ENCODE measurements at places on chromosomes 16 and 17.

- no peak for DNase-seq
Measured at GRCh38 chr16:80327740-80328139, 213.1 kb upstream of the DYNLRB2 start.

- no peak for DNase-seq
Measured at GRCh38 chr16:68009157-68009735, 6.5 kb downstream of the DPEP2NB start.

GRCh38 chr16:89506113-89506504 is 2.1 kb upstream of the SPG7 start:
- no peak for DNase-seq

DNA sequence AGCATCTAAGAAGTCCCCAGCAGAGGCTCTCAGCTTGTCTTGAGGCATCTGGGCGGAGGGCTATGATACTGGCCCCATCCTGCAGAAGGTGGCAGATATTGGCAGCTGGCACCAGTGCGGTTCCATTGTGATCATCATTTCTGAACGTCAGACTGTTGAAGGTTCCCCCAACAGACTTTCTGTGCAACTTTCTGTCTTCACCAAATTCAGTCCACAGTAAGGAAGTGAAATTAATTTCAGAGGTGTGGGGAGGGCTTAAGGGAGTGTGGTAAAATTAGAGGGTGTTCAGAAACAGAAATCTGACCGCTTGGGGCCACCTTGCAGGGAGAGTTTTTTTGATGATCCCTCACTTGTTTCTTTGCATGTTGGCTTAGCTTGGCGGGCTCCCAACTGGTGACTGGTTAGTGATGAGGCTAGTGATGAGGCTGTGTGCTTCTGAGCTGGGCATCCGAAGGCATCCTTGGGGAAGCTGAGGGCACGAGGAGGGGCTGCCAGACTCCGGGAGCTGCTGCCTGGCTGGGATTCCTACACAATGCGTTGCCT is at the start of gene CIITA:
CIITA (plus strand) TSS at position 404 of the 543 bp plus-strand sequence; CDS start at position 533, 129 bp downstream.
- no peak for DNase-seq

- no peak for DNase-seq
Measured at GRCh38 chr17:57352665-57353175, 96.4 kb downstream of the MSI2 start.

DNA sequence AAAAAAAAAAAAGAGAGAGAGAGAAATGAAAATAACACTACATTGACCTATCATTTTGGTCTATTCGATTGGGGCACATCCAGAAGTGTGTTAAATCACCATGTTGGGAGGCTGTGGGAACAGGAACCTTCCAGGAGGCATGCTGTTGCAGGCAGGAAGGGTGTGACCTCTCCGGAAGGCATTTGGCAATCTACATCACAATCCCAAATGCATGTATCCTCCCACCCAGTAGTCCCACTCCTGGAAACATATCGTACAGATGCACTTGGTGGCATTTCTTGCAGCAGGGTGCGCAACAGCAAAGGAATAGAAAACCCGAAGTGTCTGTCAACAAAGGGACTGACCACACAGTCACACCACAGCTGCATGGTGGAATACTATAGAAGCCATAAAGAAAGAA is 7.9 kb downstream of the PLLP start:
- DNase-seq: no peak

- DNase-seq: no peak
Measured at GRCh38 chr17:17239832-17240231, 2.9 kb upstream of the FLCN start.

GRCh38 chr17:17435323-17435722 is 41.5 kb upstream of the MED9 start:
- no peak for DNase-seq

- DNase-seq: no peak
Measured at GRCh38 chr17:38911081-38911730, 14.2 kb upstream of the LASP1NB start.

DNA sequence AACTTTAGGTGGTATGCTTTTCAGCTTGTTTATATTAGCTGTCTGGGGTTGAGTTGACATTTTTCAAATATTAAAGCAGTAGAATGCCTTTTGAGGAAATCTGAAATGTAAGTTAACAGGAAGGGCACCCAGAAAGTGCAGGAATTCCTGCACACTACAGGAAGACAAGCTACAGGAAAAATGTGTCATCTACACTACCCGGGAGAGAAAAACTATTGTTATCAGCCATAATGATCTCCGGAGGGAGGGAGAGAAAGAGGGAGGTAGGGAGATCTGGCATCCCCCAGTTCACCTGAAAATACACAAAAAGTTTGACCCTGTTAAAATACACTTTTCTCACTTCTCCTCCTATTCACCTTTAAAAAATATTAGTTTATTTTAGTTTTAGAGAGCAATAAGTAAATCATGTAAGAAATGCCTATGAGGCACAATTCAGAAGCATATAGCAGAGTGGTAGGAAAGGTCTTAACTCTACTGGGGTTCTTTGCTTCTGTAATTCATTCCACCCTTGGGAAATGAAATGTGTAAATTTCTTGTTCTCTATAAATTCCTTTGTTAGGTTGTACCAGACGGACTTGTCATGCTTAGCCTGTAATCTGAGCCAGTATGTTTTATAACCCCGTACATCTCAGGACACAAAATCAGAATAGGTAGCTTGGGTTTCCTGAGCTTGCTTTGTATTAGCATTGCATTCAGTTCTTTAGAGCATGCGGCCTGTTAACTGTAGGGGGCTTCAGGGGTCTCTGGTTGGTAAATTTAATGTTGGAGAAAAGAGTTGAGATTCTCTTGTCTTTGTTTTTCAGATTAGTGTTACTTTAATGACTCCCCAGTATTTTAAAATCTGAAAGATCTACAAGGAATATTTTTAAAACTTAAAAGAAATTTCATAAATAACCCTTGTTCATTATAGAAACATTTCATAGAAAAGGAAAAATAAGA is 3.3 kb downstream of the MAP2K6 start:
- no peak for DNase-seq

GRCh38 chr16:89615596-89616090 is 2.2 kb downstream of the DPEP1 start:
- DNase-seq: no peak

GRCh38 chr16:4330277-4330874 is 14.5 kb downstream of the GLIS2 start:
- DNase-seq: no peak

DNA sequence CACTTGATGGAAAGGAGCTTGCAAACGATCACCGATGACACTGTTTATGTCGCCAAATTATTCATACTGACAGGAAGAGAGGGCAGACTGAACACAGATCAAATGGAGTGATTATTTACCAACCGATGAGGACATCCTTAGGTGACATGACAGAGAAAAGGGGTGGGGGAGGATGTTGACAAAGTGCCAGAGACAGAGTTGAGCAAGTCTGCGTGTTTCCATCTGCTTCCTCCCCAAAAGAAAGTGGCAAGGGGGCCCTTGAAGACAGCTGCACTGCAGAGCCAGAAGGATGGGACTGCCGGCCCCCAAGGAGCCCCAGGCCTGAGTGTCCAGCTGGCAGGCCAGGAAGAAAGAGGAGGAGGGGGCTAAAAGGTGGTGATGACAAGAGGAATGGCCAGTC is 191.0 kb upstream of the RPL38 start:
- no peak for DNase-seq

DNA sequence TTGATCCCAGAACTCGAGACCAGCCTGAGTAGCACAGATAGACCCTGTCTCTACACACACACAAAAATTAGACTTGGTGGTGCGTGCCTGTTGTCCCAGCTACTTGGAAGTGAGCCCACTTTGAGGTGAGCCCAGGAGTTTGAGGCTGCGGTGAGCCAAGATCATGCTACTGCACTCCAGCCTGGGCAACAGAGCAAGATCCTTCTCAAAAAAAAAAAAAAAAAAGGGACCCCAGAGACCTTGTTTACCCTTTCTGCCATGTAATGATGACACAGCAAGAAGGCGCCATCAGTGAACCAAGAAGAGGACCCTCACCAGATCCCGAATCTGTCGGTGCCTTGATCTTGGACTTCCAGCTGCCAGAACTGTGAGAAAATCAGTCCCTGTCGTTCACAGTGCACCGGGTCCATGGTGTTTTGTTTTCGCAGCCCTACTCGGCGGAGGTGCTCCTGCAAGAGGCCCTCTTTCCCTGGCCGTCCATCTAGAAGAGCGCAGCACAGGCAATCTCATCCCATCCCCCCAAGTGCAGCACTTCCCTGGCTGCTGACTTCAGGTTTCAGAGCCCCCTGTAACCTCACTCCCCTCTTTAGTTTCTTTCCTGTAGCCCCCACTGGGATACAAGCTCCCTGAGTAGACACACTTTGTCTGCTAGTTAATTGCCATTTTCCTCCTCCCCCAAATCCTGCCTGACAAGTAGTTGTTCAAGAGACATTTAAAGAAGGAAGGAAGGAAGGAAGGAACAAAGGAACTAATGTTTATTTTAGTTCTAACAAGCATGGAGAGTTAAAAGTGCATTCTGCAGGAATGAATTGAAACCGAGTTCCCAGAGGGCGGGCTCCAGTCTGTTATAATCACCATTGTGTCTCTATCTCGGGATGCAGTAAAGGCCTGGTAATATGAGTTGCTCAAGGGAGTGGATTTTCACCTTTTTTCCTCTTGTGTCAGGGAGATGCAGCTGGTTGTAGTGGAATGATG is 115.3 kb downstream of the SNX29 start:
- DNase-seq: no peak

DNA sequence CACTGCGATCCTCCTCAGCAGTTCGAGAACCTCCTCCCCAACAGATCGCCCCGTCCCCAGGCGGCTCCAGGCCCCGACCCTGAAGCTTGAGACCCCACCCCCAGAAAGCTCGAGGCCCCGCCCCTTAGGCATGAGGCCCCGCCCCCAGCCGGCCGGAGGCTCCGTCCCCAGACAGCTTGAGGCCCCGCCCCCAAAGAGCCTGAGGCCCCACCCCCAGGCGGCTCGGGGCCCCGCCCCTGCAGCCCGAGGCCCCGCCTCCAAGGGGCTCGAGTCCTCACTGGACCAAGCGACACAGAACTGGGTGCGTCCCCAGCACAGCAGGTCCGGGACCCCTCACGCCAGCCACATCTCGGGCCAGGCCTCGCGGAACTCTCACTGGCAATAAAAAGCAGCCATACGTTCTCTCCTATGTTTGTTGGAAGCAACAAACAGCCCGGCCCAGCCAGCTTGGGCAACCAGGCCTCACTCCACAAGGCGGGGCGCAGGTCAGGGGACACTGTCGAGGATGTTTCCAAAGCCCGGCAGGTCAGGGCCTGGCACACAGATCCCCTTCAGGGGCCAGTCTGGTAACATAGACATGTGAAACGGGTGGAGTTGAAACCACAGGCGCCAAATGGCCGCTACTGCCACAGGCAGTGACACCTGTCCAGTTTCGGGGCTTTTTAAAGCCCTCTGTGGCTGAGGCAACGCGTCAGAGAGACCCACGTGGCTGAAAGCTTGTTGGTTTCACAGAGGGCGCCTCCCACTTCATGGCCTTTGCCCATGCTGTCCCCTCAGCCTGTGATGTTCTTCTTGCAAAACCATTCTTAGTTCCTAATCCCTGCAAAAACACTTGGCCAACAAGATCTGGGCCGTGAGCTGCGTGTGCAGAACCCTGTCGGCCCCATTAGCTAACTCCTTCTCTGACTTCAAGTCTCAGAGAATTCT is 224.2 kb downstream of the PARN start:
- DNase-seq: no peak

- DNase-seq: no peak
Measured at GRCh38 chr16:885391-885790, 84.9 kb upstream of the GNG13 start.

DNA sequence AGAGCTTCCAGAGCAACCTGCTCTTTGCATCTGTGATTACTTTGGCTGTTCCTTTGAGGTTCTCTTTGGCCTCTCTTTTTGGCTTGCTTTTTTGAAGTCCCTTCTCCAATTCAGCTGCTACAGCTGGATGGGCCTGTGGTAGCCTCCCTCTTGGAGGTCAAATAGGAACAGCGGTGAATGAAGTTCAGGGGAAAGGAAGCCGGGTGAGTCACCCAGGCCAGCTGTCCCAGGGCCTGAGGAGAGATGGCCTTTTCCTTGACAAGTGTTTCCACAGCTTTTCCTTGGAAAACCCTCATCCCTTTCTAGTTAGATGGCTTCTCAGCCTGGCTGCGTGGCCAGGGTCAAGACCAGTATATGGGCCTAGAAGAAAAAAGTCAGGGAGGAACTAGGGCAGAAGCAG is 103.1 kb downstream of the STX8 start:
- DNase-seq: no peak

DNA sequence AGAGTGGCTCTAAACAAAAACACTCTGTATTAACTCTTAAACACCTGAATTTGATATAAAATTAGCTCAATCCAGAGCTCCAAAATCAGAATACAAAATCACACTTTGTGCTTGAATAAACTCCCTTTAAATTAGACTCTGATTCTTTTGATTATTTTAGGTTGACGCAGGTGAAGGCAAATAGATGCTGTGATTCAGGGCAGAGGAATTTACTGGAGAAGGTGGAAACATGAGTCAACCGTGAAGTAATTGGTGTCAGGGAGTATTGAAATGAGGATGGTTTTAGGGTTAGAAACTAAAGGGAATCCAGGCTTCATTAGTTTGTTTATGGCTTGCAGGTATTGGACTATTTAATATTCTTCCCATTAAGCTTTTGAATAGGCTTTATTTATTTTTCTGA is 37.1 kb upstream of the TEKT1 start:
- DNase-seq: no peak

GRCh38 chr16:74232806-74233465 is 63.7 kb upstream of the PSMD7 start:
- no peak for DNase-seq

GRCh38 chr17:57337390-57337789 is 81.1 kb downstream of the MSI2 start:
- no peak for DNase-seq

DNA sequence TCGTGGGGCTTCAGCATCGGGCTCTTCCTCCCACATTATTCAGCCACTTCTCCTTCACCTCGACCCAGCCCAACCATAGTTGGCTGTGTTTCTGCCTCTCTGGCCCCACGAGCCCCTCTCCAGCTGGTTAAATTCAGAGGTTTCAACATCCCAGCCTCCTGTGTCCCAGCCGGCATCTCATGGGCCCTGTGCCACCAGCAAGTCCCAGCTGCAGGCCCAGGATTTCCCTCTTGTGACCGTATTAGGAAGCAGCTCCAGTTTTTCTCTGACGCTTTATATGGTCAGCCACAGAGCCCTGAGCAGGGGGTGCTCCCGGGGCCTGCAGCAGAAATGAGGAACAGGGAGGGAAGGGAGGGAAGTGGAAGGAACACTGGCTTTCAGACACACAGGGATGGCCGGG is 27.4 kb downstream of the MYH11 start:
- no peak for DNase-seq
